Neural progenitor cell (in vitro differentiated cells): ENCODE measurements at places on chromosomes 16 and 17. TPM values are rescaled to one million over a fixed set of nuclear protein-coding genes. Genes with fewer than 3 reads are reported as not detected.

Gene RBL2
- total RNA-seq: 44.9 and 58.1 TPM in 2 replicates

Gene CES1
- 0.34 TPM in 1 of 2 replicates, not detected in the other for total RNA-seq

DNA sequence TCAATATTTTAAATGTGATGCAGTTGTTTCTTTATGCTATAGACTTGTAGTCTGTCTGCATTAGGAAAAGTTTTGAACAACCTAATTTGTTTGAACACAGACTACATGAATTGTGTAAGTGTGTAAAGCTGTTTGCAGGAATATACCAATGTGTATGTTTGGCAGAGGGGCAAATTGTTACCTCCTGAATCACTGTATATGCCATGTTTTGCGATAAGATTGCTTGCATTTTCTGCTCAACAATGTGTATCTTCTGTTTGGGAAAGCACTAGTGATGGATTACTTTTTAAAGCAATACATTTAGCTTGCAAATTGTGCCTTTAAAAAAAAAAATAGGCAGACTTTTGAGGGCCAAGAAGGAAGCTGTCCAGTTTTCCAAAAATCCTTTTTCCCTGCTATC, 14.6 kb downstream of the RBBP6 start:
- no peak for DNase-seq
- no peaks in the 10 kb centered on the region for H3K27me3 ChIP-seq
- peaks cover 60% of the 10 kb centered on the region for H3K36me3 ChIP-seq
- no peak overlapping the region for H3K4me3 ChIP-seq
- no peak overlapping the region for H3K27ac ChIP-seq

DNA sequence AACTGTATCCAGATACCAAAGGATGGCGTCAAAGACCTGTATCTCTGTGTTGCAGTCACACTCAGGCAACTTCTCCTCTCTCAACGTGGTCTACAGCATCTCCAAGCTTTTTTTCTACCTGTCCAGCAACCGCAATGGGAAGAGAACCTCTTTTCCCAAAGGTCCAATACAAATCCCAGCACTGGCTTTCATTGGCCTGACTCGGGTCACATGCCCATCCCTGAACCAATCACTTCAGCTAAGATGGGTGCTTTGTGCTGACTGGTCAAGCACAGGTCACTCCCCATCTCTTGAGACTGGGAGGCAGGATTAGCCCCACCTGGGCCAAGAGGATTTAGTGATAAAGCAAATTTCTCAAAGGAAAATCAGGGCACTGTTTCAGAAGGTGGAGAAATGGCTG, 71.2 kb upstream of the C16orf82 start:
- no peak overlapping the region for H3K27ac ChIP-seq
- peaks cover 26% of the 10 kb centered on the region for H3K4me1 ChIP-seq
- no peak overlapping the region for H3K4me3 ChIP-seq

- no peaks in the 10 kb centered on the region for H3K4me1 ChIP-seq
- no peak overlapping the region for H3K27ac ChIP-seq
- no peaks in the 10 kb centered on the region for H3K36me3 ChIP-seq
- H3K4me3 ChIP-seq: no peak overlapping the region
- no peaks in the 10 kb centered on the region for H3K27me3 ChIP-seq
Measured at GRCh38 chr17:290121-290521, 62.5 kb downstream of the RPH3AL start.

DNA sequence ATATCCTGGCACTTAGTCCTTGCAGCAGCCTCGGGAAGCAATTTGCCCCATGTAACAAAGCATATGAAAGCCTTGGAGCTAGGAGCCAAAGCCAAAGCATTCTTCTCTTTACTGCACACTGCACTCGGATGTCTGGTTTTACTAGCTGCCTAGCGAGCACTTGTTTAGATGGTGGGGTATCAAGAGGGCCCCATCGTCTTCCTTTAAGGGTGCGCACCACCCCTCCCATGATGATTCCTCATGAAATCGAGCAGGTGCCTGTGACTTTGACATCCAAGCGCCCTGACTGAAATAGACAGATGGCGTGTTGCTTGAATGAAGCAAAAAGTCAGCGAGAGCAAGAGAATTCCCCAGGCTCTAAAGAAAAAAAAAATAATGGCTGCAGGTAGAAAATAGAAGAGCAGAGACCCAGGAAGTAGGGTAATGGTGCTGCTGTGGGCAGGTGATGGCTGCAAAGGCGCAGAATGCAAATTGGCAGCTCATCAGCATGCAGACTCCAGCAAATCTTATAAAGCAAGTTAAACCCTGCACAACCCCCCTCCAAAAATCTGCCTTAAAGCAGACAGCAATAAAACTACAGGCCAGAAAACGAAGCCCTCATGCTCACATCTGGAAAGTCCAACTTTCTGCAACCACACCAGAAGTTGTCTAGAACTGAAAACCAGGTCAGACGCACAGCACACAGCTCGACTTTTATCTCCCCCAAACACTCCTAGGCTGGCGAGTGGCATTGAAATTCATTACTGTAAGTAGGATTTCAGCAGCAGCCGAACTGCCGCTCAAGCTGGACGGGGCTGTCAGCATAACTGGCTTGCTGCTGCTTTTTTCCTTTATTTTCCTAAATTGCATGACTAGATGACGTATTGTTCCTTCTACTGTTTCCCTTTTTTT, 384.3 kb downstream of the RBFOX1 start:
- DNase-seq: no peak
- H3K4me3 ChIP-seq: no peak overlapping the region
- no peak overlapping the region for H3K27ac ChIP-seq
- H3K36me3 ChIP-seq: no peaks in the 10 kb centered on the region

DNA sequence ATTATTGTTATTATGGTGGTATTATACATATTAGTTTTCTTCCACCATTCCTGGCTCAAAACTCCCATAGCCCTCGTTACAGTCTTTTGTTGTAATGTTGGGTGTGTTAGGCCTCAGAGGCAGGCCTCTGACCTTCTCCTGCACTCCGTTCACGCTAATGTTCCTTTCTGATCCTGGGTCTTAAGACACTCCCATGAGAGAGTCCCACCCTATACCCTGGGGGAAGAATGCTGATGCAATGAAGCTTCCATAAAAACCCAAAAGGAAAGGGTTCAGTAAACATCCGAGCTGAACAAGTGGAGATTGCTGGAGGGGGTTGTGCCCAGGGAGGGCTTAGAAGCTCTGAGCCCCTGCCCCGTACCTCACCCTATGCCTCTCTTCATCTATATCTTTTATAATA, 141.3 kb upstream of the NETO2 start:
- no peak for DNase-seq
- no peak overlapping the region for H3K4me3 ChIP-seq
- no peaks in the 10 kb centered on the region for H3K27me3 ChIP-seq
- no peaks in the 10 kb centered on the region for H3K36me3 ChIP-seq
- no peak overlapping the region for H3K27ac ChIP-seq

GRCh38 chr16:65601781-65602180, 479.9 kb upstream of the CDH11 start:
- no peaks in the 10 kb centered on the region for H3K27me3 ChIP-seq
- H3K4me1 ChIP-seq: peaks cover 34% of the 10 kb centered on the region
- no peak overlapping the region for H3K27ac ChIP-seq
- no peak for DNase-seq
